ENCODE measurements at places on chromosomes 5 and 9.
A peak's percentile ranks its signal among the peaks of the same experiment; 100 is the strongest.

DNA sequence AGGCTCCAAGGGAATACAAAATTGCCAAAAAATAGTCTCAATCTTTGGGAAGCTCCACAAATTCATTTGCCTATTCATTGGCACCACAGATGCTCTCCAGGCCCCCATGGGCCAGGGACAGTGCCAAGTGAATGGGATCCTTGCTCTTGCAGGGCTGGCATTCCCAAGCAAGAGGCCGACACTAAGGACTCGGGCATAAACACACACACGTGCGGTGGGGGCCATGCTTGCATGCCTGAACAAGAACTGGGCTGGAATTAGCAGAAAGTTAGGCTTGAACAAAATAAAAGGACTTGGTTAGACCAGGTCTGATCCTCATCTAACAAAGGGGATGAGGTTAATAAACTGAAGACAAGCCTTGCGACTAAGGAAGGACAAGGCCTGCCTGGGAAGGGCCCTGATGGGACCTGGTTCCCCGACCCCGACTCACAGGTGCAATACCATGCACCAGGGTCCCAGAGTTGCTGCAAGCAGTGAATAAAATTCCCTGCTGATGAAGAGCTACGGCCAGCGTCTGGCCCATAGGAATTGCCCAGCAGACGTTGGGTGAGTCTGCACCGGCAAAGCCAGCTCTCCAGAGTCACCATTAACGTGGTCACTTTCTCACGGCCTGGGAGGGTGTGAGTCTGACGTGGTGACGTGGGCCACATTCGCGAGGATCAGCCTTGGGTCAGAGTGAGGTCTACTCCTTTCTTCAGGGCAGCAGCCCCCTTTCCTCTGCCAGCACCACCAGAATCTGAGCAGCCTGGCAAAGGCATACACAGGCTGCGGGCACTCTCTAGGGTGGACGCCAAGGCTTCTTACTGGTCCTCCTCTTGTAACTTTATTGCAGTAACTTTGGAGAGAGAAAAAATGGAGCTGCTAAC is 77.4 kb upstream of the FCN1 start:
- no peak for DNase-seq

DNA sequence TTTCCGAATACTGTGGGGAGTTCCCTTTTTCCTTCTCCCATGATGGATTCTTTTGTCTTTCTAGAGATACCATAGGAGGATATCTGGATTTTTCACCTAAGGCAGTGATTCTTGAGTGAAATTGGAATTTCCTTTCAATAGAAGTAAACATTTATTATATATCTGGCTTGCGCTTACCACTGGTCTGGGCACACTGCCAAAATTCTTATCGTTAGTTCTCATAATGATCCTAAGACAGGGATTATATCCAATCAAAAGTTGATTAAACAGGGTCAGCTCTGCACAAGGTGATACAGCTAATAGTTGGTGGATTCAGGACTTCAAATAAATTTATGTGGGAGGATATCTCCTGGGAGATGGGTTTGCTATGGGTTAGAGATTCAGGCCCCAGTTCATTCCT is 9.6 kb downstream of the TLE4 start:
- DNase-seq, result peak; percentile 73

GRCh38 chr5:170252720-170253350 is 20.1 kb downstream of the C5orf58 start:
- no peak for DNase-seq

- DNase-seq, result no peak
Observed at GRCh38 chr5:138339464-138339863, 1.4 kb downstream of the FAM53C start.

DNA sequence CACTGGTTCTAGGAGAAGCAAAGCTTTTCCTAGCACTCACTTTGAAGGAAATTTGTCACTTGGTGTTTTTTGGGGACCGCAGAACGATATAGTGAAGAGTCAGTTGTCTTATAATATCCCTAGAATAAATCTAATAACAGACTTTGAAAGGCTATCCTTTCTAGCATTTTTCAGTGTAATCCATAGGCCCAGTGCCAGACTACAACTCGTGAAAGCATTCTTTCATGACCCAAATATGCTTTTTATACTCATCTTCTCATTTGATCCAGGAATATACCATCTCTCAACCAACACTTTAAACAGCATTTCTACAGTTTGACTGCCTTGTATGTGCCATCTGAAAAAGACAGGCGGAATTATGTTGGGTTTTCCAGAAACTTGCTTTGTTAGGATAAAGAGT is 104.0 kb downstream of the ERCC6L2 start:
- DNase-seq, result no peak

- peak; percentile 49 for DNase-seq
Observed at GRCh38 chr5:179270581-179271427, 74.5 kb downstream of the ADAMTS2 start.

DNA sequence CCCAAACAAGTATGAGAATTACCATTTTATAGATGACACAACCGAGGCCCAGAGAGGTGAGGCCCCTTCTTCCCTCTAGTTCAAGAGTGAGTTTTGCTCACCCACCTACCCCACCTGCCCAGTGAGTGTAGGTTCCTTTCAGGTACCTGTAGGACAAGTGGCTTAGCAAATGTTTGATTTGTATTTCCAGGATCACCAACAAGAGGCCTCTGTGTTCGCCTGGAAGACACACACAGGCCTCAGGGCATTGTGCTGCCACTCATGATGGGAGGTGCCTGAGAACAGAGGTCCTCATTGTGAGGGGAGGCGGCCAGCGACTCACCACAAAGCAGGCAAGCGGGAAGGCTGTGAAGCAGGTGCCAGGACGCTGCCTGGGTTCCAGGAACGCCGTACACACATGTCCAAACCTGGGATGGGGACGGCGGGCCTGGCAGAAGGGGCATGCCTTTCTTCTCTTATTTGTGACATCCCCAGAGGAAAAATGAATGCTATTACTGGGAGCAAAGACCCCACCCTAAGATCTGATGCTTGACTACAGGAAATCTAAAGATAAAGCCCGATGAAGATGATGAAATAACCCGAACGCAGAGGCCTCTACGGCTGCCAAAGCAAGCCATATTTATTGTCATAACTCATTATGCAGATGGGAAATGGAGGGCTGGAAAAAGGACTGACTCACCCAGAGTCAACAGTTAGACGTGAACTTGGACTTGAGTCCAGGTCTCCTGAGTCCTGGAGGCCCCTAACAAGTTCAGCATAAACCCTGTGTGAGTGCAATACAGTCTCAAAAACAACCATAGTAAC is 60.2 kb upstream of the SLC25A51 start:
- peak; percentile 87 for DNase-seq

DNA sequence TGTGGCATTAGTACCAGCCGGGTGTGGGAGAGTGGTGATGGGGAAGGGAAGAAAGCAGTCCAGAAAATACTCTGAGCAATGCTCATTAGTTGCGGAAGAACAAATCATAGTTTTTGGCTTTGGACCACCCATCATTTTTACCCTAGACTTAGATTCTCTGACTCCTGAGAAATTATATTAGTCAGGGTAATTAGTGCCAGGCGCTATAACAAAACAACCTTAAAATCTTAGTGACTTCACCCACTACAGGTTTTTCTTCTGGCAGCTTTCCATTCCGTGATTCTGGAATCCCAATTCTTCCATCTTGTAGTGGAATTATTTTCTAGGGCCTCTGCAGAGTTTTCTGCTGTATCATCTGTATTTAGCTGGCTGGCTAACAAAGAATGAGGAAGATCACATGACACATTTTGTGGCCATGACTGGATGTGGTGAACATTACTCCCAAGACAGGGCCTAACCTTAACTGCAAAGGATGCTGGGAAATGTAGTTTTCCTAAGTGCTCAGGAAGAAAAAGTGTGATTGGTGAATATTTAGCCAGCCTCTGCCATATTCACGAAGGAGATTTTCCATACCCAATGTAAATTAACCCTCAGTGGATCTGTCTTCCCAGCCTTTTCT is 373.0 kb upstream of the MEF2C start:
- peak; percentile 54 for DNase-seq

DNA sequence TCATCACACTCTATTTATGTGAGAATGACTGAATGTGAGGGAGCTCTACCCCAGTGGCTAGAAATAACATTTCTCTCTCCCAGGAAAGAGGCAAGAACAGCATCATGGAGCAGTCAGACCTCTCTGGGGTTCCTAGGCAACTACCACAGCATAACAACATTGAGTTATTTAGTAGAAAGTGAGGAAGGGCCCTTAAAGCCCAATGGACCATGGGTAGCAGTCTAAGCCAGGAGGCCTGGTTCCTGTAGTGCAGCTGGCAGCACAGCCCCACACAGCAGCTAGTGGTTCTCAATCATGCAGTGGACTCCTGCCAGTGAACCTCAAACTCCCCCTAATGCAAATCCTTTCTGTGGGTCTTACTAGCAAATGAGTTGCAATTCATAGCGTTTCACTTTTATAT is 55.3 kb downstream of the SPEF2 start:
- no peak for DNase-seq

DNA sequence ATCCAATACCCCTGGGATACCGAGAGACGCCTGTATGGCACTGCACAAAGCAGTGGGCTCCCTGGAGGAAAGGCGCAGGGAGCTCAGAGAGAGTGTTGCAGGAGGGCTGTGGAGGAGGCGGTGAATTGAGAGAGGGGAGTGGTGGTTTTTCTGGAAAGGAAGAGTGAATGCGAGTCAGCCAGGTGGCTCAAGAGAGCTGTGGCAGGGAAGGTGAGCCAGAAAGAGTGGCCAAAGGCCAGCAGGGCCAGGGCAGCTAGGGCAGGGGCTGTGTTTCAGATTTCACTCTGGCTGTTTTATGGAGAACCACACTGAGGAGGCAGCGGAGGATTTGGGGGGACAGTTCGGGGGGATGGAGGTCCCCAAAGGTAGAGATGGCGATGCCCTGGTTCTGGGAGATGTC is 13.0 kb upstream of the DAB2IP start:
- no peak for DNase-seq

DNA sequence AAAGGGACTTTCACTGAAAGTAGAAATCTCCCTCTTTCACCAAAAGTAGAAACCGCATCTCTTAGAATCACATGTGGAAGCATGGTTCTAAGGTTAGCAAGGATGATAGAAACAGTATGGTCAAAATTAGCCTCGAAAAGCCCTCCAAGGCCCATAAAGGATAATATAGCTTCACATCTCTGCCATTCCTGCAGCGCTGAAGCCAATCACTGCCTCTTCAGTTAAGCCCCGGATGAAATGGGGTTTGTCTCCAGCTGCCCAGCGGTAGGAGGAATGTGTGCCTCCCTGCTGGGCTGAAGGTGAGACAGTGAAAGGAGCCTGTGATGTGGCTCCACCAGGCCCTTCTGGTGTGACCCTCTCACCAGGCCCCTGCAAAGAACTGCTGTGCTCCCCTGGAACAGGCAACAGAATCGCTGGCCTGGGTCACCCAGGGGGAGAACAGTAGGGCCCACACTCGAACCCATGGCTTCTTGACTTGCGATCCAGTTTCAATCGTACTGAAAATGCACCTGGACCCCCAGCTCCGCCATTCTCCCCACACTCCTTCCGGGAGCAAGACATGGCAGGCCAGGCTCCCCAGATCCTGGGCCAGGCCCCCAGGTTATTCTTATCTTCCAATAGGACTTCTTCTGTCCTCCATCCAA is 47.2 kb downstream of the CAMK2A start:
- DNase-seq, result no peak

DNA sequence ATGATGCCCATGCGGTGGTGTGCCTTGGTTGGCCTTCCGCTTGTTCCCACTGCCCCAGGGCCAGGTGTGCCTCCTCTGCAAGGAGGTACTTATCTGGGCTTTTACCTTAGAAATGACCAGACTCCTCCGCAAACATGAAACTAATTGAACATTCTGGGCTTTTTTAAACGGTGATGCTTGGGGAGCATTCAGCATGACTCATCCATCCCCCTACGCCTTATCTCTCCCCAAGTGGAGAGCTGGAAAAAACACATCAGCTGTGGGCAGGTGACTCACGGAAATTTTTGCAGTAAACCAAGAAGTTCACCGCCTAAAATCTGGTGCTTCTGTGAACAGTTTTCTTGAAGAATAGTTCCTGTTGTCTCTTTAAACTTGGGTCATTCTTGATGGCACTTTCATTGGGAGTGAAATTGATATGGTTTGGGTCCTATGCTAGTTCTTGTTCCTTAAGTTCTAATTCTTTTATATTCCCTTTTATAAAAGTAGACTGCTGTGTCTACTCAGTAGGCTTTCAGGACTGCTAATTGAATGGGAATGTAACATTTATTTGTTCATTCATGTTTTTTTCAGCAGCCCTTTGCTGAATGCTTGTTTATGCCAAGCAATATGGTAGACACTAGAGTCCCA is 39.6 kb downstream of the SFXN1 start:
- DNase-seq, result peak; percentile 89

- DNase-seq, result peak; percentile 76
Observed at GRCh38 chr5:35089334-35090314, 41.9 kb upstream of the AGXT2 start.

GRCh38 chr5:143769026-143769786 is 42.8 kb upstream of the HMHB1 start:
- no peak for DNase-seq

- DNase-seq, result no peak
Observed at GRCh38 chr5:115785381-115786065, 30.9 kb downstream of the CDO1 start.

GRCh38 chr9:94869415-94869843 is 142.9 kb downstream of the AOPEP start:
- peak; percentile 29 for DNase-seq

- peak; percentile 39 for DNase-seq
Observed at GRCh38 chr5:138138949-138139780, at the start of gene NME5. Gene NME5, minus strand, starts transcription at chr5:138139428. Its CDS starts 648 bp downstream, at chr5:138138780.

- DNase-seq, result peak; percentile 95
Observed at GRCh38 chr9:120394058-120394669, 185.8 kb downstream of the CDK5RAP2 start.

- DNase-seq, result peak; percentile 53
Observed at GRCh38 chr9:5799314-5799713, 33.6 kb downstream of the ERMP1 start.

GRCh38 chr5:40441733-40442132 is 238.0 kb upstream of the PTGER4 start:
- DNase-seq, result no peak

DNA sequence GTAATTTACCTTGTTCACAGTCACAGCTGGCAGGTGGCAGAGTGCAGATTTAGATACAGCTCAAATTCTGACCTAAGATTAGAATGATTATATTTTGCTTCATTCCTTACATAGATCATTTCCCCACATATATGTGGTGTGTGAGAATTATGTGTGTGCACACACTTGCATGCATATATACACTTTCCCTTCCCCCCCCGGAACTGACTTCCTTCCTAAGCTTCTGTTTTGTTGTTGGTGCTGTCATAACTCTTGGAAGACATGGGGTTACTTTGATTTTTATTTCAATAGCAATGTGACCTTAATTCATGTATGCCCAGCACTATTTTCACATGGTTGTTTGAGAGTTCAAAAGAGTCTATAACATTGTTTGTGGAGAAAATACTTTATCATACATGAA is 112.8 kb downstream of the CMYA5 start:
- DNase-seq, result no peak

DNA sequence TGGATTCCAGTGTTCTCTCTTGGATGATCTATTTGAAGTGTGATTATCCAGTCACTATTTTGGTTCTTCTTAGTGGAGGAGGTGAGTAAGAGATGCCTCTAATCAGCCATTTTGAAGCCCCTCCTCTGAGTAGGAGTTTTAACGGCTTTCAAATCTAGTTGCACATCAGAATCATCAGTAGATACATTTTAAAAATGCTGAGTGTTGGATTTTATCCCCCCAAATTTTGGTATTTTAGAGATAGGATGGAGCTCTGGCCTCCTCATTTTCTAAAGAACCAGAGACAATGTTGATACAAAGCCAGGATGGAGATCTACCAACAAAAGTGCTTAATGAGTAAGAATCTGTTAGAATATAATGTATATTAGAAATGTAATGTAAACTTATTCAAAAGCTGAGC is 1061.0 kb upstream of the WWC1 start:
- no peak for DNase-seq

All from EL (cell line).